ENCODE measurements at places on chromosomes 12 and 14. TPM values are rescaled to one million over a fixed set of nuclear protein-coding genes. Genes with fewer than 3 reads are reported as not detected.

- peak; percentile 89 for DNase-seq
Observed at GRCh38 chr14:22836301-22837113, at the start of gene MMP14. Gene MMP14 (plus strand): TSS chr14:22836585. CDS start chr14:22836818, 233 bp downstream.

DNA sequence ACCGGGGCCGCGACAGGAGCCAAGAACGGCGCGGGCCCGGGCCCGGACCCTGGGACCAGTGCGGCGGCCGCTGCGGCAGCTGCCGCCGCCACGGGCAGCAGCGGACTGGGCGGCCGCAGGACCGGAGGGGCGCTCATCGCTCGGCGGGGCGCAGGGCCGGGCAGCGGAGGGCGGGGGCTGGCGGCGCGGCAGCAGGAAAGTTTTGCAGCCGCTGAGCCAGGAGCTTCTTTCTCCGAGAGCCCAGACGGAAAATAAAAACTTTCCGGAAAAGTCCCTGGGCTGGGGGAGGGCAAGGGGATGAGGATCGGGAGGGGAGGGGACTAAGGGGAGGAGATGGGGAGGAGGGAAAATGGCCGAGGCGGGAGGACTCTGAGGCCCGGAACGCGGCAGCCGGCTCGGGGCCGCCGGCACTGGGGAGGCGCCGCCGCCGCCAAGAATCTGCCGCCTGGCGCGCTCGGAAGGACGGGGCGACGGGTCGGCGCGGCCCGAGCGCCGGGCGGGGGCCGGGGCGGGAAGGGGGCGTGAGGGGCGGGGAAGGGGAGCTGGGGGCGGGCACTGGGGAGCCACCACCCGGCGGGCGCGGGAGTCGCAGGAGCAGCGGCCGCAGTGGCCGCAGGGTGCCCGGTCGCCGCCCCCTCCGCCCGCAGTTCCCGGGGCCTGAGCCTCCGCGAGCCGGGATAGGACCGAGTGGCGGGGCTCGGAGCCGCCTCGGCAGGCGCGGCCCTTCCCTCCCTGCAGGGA is at the start of gene PRKD1:
Gene PRKD1, minus strand, starts transcription at position 472 of the 741 bp plus-strand sequence.
- peak; percentile 75 for DNase-seq

GRCh38 chr14:50350975-50351374 is 38.9 kb downstream of the DMAC2L start:
- no peak for DNase-seq

- no peak for DNase-seq
Observed at GRCh38 chr12:67786086-67786485, 137.5 kb downstream of the DYRK2 start.

- peak; percentile 77 for DNase-seq
Observed at GRCh38 chr14:102096569-102097188, 9.8 kb upstream of the HSP90AA1 start.

GRCh38 chr12:74586251-74586650 is 48.6 kb downstream of the ATXN7L3B start:
- DNase-seq, result no peak

GRCh38 chr12:128791395-128792322 is 32.1 kb downstream of the SLC15A4 start:
- peak; percentile 46 for DNase-seq

- DNase-seq, result peak; percentile 76
Observed at GRCh38 chr14:68124979-68125731, 305.6 kb downstream of the RAD51B start.

DNA sequence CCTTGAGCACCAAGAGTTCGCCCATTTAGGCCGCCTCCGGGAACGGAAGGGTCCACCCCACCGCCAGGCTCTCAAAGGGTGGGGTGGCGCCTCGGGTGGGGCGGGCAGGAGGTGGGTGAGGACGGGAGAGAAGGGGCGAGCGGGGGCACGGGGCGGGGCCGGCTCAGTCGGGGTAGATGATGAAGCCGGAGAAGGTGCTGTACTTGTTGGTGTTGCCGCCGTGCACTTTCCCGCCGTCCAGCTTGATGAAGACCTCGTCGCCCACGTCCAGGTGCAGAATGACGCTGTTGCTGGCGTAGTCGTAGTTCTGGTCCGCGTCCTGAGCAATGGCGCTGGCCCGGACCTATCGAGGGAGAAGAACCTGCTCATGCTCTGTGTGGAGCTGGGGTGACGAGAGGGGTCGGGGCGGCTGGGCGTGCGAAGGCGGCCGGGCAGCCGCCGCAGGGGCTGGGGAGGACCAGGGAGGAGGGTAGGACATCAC is 4.1 kb downstream of the C1QL4 start:
- peak; percentile 9 for DNase-seq

DNA sequence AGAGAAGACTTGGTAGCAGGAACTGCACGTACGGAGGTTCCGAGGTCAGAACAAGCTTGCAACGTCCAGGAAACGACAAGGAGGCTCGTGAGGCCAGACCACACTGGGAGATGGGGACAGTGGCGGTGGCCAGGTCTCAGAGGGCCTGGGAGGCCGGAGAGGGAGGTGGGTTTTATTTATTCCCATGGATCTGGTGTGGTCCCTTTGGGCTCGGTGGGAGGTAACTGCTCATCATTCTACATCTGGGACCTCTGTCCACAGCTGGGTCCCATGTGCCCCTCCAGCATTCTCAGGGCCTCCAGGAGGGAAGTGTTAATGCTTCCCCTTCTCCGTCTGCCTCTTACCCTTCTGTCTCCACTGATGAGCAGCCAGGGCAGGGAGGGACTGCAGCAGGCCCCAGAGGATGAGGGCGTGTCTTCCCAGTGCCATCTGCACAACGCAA is 35.7 kb upstream of the NCOR2 start:
- DNase-seq, result no peak

GRCh38 chr12:58818546-58818945 is 101.8 kb downstream of the LRIG3 start:
- DNase-seq, result no peak

DNA sequence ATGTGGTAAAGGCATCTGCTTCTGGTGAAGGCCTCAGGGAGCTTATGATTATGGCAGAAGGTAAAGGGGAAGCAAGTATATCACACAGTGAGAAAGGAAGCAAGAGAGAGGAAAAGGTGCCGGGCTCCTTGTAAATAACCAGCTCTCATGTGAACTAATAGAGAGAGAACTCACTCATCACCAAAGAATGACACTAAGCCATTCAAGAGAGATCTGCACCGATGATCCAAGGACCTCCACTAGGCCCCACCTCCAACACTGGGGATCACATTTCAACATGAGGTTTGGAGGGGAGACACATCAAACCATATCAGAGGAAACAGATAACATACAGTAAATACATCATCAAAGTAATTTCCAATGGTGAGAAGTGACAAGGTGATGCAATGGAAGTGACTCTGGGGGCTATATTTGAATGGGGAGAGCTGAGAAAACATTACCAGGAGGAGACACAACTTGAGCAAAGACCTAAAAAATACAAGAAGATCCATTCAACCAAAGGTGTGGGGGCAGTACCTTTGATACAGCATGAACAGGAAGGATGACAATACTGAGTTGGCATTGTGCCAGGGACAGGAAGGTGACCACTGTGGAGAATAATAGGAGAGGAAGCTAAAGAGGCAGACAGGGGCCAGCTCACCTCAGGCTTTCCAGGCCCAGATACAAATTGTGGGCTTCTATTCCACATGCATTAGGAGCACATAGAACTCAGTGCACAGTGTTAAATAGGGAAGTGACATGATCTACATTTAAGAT is 134.4 kb upstream of the GRIP1 start:
- peak; percentile 55 for DNase-seq

DNA sequence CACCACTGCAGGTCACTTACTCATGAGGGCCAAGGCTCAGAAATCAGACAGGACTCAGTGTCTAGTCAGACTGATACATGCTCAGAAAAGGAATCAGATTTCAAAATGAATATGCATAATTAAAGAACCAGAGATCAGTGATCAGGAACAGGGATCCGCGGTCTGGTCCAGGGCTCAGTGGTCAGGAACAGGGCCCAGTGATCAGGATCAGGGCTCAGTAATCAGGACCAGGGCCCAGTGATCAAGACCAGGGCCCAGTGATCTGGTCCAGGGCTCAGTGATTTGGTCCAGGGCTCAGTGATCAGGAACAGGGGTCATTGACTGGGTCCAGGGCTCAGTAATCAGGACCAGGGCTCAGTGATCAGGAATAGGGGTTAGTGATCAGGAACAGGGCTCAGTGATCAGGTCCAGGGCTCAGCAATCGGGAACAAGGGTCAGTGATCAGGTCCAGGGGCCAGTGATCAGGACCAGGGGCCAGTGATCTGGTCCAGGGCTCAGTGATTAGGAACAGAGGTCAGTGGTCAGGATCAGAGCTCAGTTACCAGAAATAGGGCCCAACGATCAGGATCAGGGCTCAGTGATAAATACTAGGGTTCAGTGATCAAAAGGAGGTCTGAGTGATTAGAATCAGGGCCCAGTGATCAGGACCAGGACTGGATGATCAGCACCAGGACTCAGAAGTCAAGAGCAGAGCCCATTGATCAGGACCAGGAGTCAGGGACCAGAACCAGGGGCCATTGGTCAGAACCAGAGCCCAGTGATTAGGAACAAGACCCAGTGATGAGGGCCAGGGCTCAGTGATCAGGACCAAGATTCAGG is 175.3 kb downstream of the TMEM121 start:
- DNase-seq, result no peak

GRCh38 chr12:104654665-104655609 is 198.2 kb downstream of the CHST11 start:
- DNase-seq, result no peak

GRCh38 chr12:1470051-1470450 is 124.3 kb downstream of the FBXL14 start:
- no peak for DNase-seq

- DNase-seq, result peak; percentile 54
Observed at GRCh38 chr14:53608369-53608768, 348.3 kb downstream of the BMP4 start.

Gene DLK1
- 0.06 TPM for total RNA-seq

Gene AHNAK2
- total RNA-seq, result 10.4 TPM

Gene DNAH10
- total RNA-seq, result 0.06 TPM

Gene KRT79
- total RNA-seq, result 0.57 TPM

Gene FGFR1OP2
- total RNA-seq, result 127 TPM

Gene RNASE3
- total RNA-seq, result not detected

Gene MYO1H
- not detected for total RNA-seq

Gene TMEM121
- 8.7 TPM for total RNA-seq
